ENCODE measurements at places on chromosomes 4 and X.
A peak's percentile ranks its signal among the peaks of the same experiment; 100 is the strongest.

- DNase-seq = no peak
These were observed 167.6 kb upstream of the CXorf66 start for GRCh38 chrX:140132937-140133336.

DNA sequence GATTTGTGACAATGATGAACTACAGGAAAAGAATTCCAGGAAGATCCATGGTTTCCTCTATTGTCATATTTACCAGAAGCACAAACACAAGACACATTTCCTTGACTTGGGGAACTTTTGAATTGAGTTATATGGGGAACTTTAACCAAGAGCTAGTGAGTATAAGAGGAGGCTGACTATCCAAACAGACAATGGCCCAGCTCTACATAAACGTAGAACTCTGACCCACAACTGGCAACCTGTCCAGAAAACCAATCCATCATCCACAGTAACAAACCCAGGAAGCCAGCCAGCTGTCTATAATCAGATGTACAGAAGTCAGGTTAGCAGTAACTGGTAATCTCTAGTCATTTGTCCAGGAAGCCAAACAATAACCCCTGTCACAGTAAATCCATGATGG, 167.0 kb upstream of the CPEB2 start:
- DNase-seq = no peak

- DNase-seq = no peak
These were observed 39.8 kb downstream of the TRAPPC11 start for GRCh38 chr4:183698909-183699308.

DNA sequence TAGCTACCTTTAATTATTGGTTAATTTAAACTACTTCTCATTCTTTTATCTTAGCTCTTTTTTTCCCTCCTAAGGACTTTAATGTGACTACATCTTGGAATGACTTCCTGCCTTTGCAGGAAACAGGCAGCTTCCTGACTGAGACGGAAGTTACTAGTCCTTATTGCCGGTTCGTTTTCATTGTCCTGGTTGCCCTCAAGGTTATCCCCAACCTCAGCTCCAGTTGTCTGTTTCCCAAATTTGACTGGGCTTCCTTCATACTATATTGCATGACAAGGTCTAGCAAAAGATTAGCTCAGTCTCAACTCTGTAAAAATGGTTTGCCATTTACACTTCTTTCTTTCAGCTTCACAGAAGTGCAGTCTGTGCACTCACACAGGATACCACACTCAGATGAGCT, 109.9 kb upstream of the DDX53 start:
- DNase-seq = no peak

- DNase-seq = no peak
These were observed 25.2 kb upstream of the SORCS2 start for GRCh38 chr4:7166981-7167700.

DNA sequence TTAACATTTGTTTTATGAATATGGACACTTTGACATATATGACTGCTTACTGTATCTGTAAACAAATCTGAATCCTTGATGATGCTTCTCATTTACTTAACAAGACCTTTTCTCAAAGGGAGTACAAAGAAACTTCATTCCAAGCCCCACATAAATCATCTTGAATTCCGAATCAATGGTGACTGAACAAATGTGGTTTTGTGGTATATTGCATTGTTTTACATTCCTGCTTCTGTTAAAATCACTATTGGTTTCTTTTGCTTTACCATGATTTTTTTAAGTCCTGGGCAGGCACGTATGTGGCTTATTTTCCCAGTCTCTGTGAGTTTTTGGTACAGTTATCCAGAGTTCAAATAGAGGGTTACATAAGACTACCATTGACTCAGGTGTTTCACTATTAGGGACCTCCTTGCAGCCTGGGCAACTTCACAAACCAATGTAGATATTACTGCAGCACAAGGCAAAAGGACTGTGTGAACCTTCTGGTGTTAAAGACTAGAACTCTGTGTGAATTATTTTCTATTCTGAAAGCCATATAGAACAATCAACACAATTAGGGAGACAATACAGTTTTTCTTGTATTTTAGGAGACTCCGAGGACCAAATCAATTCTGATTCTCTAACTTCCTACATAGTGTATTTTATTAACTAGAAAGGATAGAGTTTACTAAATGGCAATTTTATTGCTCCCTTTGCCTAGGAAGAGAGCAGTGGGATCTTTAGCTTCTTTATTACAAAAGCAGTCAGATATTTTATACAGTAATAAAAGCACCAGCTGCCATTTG, 196.4 kb downstream of the GALNTL6 start:
- DNase-seq = no peak

- DNase-seq = no peak
These were observed 175.4 kb downstream of the SH3BGRL start for GRCh38 chrX:81377329-81377728.

DNA sequence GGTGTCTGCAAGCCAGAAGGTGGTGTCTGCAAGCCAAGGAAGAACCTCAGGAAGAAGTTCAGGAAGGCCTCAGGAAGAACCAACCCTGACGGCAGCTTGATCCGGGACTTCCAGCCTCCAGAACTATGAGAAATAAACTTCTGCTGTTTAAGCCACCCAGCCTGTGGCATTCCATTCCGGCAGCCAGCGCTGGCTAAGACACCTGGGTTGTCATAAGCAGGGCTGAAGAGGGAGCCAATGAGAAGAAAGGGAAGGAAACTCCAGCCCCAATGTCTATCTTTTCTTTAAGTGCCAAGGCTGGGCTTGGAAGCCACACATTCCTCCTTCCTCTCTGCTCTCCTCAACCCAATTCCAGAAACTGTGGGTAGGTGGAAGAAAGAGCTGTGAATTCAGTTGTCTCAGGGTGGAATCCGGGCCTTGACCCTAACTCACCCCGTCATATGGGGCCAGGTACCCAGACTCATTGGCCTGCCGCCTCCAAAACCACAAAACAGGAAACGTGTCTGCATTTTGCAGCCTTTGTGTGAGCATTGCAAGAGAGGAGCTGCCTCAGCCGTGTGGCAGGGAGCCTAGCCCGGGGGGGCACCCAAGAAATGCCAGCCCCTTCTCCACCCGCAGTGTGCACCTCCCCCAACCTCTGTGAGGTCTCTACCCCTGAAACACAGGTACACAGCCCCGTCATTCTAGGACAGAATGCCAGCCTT, 26.8 kb downstream of the CRMP1 start:
- peak; percentile 47 for DNase-seq

DNA sequence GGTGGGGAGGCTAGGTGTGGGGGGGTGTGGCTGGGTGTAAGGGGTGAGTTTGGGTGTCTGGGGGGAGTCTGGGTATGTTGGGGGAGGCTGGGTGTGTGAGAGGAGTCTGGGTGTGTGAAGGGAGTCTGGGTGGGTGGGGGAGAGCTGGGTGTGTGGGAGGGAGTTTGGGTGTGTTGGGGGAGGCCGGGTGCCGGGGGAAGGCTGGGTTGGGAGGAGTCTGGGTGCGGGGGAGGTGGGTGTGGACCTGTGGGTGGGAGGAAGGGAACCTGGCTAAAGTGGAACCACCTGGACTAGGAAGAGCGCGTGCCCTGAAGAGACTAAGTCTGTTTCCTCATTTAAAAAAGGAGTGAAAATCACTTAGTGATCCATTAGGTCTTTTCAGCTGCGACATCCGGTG, 18.3 kb downstream of the SPON2 start:
- no peak for DNase-seq

- DNase-seq = no peak
These were observed 93.1 kb downstream of the SORCS2 start for GRCh38 chr4:7285244-7286094.

DNA sequence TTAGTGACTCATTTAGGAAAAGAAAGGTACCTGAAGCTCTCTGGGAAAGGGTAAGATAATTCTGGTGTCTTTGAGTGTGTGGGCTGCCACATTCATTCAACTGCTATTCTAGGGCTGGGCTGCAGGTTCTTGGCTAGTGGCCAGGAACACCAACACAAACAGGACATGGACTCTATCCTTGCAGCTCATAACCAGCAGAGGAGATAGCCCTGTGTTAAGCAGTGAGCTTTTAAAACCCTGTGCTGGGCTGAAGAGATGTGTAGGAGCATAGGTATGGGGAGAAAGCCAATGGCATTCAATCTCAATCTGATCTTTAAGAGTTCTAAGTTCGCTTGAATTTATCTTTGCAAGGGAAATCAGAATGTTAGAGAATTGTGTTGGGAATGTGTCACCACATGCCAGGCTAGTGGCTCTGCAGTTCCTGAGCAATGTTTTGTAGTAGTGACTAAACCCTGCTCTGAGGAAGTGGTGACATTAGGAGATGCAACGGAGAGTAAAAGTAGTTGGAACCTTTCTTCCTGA, 39.2 kb downstream of the SGMS2 start:
- DNase-seq = peak; percentile 45

GRCh38 chr4:11418610-11419009, 10.1 kb downstream of the HS3ST1 start:
- DNase-seq = peak; percentile 45

GRCh38 chr4:78764498-78764961, 11.6 kb upstream of the BMP2K start:
- DNase-seq = no peak

DNA sequence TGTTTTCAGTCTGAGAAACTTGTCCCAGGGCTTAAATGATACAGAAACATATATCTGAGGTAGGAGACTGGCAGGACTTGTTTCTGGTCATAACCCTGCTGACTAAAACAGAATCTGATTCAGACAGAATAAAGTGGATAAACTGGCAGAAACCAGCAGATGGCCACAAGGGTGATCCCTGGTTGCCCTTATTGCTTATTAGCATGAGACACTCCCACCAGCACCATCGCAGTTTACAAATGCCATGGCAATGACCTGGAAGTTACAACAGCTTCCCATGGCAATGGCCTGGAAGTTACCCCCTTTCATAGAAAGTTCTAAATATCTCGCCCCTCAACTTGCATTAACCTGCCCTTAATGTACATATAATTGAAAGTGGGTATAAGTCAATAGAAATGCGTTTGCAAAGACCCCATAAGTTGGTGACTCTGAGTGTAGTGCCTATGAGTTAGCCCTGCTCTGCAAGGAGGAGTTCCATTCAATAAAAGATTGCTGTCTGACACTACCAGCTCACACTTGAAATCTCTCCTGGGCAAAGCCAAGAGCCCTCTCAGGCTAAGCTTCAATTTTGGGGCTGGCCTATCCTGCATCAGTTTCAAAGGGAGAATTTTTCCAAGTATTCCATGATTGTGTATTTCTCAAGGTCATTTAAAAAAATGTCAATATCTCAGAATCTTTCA, 52.9 kb upstream of the PAGE5 start:
- DNase-seq = no peak

DNA sequence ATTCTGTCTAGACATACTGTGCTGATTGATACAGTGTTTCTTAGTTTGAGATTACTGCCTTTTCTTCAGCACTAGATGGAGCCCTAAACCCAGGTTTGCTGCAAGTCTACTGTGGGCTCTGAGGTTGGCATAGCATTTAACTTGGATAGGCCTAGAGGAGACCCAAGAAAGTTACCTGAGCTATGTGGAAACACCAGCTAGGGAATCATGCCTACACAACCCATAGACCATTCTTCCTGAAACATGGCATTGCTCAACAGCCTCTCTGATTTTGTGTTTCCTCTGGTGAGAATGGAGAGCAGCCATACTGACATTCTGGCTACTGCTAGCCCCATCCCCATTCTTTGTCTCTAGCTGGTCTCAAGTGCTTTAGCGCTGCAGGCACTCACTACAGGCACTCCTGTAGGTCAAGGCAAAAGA, 287.7 kb upstream of the PCDH18 start:
- no peak for DNase-seq

- DNase-seq = no peak
These were observed 10.7 kb downstream of the TLR3 start for GRCh38 chr4:186079694-186080093.

GRCh38 chrX:28016823-28017222, 35.6 kb upstream of the DCAF8L1 start:
- no peak for DNase-seq

DNA sequence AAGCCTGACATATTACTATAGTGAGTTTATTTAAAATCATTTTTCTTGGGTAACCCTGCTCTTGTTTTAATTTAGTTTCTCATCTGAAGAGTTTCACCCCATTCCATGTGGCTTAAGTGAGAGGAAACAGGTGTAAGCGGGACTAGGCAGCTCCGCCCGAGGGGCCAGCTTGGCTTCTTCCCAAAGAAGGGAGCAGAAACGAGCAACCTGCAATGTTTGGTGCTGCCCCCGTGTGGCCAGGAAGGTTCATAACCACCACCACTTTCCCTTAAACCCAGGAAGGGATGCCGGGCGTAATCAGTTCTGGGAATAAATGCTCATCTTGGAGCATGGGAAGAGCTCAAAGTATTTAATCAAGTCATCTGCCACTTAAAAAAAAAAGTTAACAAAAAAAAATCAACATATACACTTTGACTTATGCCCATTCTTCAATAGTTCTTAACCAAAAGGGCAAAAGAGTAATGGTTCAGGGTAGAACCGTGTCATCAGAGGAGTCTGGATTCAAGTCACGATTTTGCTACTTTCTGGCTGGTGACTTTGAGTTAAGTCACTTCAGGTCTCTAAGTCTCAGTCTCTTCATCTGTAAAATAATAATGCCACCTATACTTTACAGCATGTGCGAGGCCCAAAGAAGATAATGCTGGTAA, 147.9 kb downstream of the NSUN7 start:
- peak; percentile 75 for DNase-seq

GRCh38 chr4:2333356-2333841, 71.5 kb upstream of the MXD4 start:
- no peak for DNase-seq

Measured in activated CD8-positive, alpha-beta T cell treated with anti-CD3 and anti-CD28 coated beads for 36 hours (primary cell).